DMS153 (cell line): ENCODE measurements at places on chromosomes 11 and 22.

DNA sequence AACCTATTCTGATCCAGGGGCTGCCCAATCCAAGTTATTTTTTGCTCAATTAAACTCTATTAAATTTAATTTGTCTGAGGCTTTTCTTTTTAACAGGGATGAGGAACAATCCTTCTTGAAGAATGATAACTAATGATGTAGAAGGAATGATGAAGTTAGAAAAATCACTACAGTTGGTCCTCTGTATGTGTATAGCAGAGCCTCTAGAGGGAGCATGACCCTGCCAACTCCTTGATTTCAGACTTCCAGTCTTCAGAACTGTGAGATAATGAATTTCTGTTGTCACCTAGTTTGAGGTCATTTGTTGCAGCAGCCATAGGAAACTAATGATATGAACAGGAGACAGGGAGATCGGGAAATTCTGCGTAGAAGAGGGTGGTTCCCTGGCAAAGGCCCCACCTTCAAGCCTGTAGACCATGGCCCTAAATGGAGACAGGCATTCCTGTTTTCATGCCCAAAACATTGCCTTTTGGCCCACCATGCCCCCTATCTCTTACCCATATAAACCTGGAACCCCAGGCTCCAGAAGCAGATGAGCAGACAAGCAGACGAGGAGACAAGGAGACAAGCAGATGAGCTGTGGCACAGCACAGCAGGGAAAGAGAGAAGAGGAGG lies 7.7 kb upstream of the QSER1 start:
- no peak for DNase-seq

DNA sequence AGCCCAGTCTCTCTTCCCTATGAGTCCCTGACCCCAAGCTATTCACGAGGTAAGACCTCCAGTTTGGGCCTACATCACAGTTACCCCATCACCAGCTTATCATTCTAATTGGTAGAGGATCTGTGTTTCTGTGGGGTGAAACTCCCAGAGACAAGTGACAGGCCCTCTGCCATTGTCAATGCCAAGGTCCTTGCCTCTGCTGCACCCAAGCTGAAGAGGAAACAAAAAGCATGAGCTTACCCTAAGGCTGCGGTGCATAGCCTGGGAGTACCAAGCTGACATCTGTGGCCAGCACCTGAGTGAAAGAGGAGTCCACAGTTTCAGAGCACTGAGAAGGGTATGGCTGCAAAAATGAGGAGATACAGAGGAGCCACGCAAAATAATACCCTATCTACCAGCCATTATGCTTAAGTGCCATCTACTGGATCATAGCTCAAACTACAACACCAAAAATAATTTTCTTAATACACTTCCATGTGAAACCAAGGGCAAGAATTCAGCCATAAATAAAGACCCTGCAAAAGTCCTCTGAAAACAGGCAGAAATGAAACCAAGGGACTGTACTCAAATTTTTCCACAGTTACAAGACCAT lies 62.3 kb upstream of the ANO5 start:
- DNase-seq: peak; percentile 28

DNA sequence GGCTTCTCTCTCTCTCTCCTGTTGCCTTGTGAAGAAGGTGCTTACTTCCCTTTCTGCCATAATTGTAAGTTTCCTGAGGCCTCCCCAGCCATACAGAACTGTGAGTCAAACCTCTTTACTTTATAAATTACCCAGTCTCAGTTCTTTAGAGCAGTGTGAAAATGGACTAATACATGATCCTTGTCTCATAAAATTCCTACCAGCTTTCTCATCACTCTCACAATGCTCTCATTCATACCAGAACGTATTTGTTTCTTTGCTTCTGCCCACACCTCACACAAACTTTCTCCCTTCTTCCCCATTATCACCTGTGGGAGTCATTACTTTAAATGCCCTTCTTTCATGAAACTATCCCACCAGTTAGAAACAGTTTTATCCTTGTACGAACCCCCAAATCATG lies 62.7 kb upstream of the ARHGAP42 start:
- no peak for DNase-seq

- DNase-seq: no peak
Measured at GRCh38 chr11:106446955-106447354, 369.5 kb downstream of the AASDHPPT start.

DNA sequence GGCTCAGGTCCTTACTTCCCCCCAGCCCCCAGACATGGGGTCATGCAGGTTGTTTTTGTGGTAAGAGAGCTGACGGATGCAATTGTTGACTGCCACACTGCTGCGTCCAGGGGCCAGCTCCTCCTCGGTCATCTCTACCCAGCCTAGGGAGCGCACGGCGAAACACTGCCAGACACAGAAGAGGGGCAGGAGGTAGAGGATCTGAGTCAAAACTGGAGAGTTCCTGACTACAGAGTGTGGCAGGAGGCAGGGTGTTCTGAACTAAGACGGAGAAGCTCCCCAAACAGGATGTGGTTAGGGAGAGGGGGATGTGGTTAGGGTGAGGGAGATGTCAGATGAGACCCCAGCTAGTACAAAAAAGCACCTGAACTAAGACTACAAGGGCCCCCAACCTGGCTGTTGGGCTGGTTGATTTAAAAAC lies 12.3 kb downstream of the SMPD1 start:
- DNase-seq: no peak

GRCh38 chr11:73295241-73295995 lies 12.7 kb upstream of the ARHGEF17 start:
- peak; percentile 21 for DNase-seq

DNA sequence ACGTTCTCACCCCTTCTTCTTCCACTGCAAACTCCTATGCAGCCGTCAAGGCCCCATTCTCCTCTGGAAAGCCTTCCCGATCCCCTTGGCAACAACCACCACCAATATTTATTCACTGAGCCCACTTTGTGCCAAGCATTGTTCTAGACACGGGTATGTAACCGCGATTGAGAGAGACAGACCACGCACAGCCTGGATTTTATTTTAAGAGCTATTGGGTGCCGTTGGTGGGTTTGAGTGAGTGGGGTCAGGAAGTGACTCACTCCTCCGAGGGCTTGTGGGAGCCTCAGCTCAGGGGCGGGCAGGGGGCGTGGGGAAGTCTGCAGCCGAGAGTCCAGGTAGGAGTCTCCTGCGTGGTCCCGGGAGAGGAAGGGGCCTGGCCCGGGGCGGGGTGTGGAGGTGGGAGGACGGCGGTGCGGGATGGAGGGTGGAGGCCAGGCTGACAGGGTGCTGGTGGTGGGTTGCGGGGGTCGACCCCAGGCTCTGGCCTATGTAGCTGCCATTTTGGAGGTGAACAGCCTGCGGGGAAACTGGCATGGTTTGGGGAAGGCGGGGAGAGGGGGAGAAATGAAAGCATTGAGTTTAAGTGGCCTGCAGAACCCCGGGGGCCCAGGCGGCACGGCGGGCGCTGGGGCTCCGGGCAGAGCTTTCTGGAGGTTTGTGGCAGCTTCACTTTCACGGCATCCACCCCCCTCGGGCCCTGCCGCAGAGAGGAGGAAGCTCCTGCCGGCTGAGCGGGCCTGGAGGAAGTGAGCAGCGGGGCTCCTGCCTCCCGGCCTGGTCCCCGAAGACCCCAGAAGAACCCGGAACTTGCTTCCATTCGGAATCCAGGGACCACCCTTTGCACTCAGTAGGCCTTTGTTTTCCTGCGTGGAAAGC lies 547 bp downstream of the PARVG start:
- DNase-seq: no peak

- no peak for DNase-seq
Measured at GRCh38 chr11:95503047-95503446, 272.0 kb upstream of the SESN3 start.

GRCh38 chr22:43011079-43011478 lies 3.9 kb downstream of the PACSIN2 start:
- no peak for DNase-seq

DNA sequence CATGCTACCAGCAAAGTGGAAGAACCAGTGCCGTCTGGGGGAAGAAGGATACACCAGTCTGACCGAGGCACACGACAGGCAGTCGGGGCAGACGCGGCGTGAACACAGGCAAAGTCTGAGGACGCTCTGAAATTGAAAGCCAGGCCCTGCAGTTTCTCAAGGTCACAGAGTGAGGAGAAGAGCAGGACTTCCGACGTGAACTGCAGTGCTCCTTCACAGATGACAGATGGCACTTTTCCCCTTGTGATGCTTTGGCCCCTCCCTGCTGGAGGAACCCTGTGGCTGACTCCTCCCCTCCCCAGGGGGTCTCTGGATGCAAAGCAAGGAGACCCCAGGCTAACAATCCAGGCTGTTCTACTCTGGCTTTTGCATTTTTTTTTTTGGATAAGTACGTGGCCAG lies 19.6 kb upstream of the JAM3 start:
- no peak for DNase-seq

DNA sequence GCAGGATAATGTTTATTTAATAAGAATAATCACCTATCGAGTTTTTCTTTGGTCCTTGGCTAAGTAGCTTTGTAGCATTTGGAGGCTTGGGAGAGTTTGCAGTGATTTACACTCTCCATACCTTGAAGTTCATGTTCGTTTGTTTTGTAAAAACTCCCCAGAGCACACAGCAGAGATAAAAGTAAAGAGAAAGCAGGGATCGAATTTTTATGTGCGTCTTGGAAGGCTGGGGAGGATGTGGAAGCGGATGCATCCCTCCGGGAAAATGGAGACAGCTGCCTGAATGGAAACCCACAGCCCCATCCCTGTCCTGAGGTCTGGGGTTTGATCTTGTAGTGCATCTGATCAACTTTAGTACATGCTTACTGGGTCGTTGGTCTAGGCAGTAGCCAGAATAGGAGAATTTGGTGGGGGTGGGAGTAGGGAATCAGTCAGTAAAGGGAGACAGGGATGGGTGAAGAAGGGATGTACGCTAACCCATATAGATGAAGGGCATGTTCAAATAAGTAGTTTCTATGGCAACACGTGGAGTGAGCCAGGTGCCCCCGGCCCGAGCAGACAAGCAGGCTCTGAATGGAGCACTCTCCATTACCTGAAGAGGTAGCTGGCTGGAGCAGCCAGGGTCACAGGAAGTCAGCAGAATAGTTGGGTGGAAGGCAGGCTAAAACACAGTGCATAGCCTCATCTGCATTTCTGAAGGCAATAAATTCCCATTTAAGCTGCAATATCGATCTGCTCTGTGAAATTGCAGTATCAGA lies 147.8 kb downstream of the COMMD9 start:
- DNase-seq: peak; percentile 50

GRCh38 chr11:71491940-71492339 lies 35.1 kb upstream of the KRTAP5-7 start:
- no peak for DNase-seq

DNA sequence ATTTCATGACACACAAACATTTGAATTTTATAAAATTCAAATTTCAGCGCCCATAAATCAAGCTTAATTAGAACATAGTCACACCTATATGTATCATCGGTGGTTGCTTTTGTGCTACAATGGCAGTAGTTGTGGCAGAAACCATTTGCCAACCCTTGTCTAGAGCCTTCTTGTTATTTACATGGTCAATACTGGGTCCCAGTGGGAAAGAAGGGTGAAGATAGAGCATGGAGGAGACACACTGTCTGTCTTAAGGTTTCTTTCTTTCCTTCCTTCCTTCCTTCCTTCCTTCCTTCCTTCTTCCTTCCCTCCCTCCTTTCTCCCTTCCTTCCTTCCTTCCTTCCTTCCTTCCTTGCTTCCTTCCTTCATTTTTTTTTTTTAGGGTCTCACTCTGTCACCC lies 3.7 kb downstream of the OR6Q1 start:
- no peak for DNase-seq
